ENCODE measurements at places on chromosomes 1 and 21. TPM values are rescaled to one million over a fixed set of nuclear protein-coding genes. Genes with fewer than 3 reads are reported as not detected.

Gene USP16
- total RNA-seq: 47.1 TPM

Gene HES2
- 0.21 TPM for total RNA-seq

Gene SWT1
- total RNA-seq: 18.7 TPM

Gene BEND5
- 4.1 TPM for total RNA-seq

Gene CD1E
- 0.21 TPM for total RNA-seq

Gene LAMC1
- total RNA-seq: 315 TPM

Gene FLG
- total RNA-seq: not detected

Gene IL23R
- not detected for total RNA-seq

Gene PIK3R3
- total RNA-seq: 83.7 TPM

Gene NCAM2
- 43.4 TPM for total RNA-seq

Gene CLCNKB
- total RNA-seq: 0.41 TPM

Gene APCS
- total RNA-seq: not detected

Gene SPRR5
- not detected for total RNA-seq

Gene CDC42
- 216 TPM for total RNA-seq

Gene PWP2
- total RNA-seq: not detected

Gene ITLN2
- not detected for total RNA-seq

Gene ERMAP
- 13.5 TPM for total RNA-seq

Gene ECM1
- total RNA-seq: 38.5 TPM

Gene TMEM54
- 57.4 TPM for total RNA-seq

Gene PCP4L1
- 0.77 TPM for total RNA-seq

Gene CD5L
- total RNA-seq: not detected

Gene RNPEP
- total RNA-seq: 34.8 TPM

Gene RGS8
- total RNA-seq: not detected

Gene HIVEP3
- 3.5 TPM for total RNA-seq

Gene NR0B2
- total RNA-seq: not detected

Gene PTGER3
- total RNA-seq: 132 TPM

Gene FALEC
- 0.88 TPM for total RNA-seq

Gene TMEM269
- total RNA-seq: not detected

Gene MYOG
- not detected for total RNA-seq

Gene ST6GALNAC5
- 6.4 TPM for total RNA-seq

Gene OLIG2
- total RNA-seq: not detected

Gene PTPN22
- total RNA-seq: 8.8 TPM

All from uterus (tissue), 4 donors.